ENCODE measurements at places on chromosomes 7 and 10.

DNA sequence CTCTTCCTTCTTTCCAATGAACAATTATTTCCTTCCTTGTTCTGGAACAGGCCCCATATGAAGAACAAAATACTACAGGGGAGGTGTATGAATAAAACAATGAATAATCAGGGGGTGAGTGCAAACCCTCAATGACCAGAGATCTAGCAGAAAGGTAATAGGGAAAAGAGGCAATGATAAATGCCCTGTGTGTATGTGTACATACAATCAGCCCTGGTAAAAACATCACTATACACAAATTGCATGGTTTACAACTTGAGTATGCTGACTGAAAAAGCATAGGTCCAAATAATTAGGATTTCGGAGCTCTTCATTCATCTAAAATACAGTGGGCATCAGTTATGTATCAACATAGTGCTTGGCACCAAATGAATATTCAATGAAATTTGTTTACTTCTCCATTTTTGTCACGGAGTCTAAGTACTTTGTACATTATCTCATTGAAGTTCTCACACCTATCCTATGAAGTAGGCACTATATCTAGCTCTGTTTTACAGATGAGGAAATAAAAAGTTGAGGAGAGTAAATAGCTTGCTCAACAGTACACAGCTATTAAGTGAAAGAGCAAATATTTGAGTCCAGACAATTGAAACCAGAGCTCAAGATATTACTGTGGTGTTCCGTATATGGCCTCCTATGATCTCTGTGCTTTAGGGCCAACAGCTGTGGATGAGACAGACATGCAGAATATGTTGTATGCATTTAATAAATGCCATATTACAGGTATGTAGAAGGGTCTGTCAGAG is 1065.4 kb downstream of the SORCS3 start:
- no peak for DNase-seq

DNA sequence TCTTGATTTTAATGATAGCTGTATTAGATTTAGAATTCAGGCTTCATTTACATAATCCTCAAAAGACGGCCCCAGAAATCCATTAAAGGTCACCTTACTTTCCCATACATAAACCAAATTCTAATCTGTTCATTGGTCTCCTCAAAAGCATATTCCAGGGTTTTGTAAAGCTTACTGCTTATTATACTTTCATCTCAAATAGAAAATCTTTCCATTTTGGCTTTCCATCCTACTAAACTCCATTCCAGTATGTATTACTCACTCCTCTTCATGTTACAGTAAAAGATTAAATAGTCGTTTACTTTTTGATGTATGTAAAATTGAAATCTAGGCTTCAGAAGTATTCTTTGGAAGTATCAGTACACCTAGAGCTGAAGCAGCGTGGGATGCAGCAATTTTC is 143.5 kb upstream of the LRRN3 start:
- DNase-seq = peak; percentile 15

DNA sequence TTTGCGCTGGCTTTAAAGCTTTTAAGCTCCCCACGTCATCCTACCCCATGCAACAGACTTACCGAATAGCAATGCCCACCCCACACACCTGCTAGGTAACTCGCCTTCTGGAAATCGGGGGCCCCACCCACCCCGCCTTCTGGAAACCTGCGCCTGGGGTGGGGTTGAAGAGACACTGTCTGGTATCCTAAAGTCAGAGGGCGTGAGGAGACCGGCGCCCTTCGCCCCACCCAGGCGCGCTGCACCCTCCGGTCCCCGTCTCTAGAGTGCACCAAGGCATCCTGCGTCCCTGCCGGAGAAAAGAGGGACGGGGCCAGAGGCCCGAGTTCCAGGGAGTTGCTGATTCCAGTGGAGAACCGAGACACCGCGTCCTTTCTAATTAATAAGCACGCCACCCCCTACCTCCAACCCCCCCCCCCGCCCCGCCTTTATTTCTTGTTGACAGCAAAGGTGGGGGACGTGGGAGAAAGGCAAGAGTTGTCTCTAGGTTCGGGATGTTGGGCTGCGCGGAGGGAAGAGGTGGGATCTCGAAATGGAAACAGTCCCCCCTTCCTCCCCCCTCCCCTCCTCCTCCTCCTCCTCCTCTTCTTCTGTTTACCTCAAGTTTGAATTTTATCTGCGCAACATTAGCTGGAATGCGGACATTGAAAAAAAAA is 220.9 kb upstream of the MKLN1 start:
- DNase-seq = no peak

- DNase-seq = peak; percentile 56
Observed at GRCh38 chr7:91285696-91286355, 21.6 kb downstream of the FZD1 start.

DNA sequence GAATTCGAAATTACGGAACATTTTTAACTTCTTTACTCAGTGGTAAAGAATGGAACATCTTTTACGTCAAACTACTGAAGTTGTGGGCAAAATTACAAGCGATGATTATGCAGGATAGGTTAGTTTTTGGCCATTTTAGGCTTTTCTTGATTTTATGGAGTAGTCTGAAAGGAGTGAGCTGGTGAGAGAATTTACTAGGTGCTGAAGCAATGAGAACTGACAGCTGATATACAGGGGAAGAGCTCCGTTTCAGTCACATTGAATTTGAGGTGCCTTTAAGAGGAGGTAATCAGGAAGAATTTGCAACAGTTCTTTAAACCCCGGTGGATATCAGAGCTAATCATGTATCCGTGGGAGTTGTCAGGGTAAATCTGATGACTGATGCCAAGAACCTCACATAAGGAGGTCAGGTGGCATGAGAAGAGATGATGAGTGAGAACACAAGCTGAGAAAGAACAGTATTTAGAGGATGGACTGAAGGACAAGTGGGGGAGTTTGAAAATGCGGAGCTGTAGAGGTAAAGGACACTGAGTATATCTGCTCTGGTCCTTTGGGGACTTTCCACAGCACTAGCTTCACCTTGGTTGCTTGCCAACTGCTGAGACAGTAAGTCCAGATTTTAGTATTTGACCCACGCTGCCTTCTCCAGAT is 104.3 kb downstream of the AHR start:
- no peak for DNase-seq

DNA sequence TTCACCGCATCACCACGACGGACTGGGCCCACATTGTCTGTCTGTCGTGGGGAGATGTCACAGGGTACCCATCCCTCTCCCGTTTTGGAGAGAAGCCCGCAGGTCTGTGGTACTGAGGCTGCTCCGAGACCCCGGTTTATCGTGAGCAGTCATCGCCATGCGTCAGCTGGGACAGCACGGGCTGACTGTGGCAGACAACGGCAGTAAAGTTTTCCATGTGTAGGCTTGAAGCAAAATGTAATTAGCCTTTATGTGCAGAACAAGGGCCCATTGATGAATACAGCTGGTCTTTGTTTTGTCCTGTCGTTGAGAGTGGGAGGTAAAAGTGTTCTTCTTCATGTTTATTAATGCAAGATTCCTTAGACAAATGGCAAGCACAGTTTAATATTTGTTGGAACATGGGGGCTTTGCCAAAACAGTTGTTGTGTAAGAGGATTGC is 167.4 kb upstream of the SH2B2 start:
- no peak for DNase-seq

DNA sequence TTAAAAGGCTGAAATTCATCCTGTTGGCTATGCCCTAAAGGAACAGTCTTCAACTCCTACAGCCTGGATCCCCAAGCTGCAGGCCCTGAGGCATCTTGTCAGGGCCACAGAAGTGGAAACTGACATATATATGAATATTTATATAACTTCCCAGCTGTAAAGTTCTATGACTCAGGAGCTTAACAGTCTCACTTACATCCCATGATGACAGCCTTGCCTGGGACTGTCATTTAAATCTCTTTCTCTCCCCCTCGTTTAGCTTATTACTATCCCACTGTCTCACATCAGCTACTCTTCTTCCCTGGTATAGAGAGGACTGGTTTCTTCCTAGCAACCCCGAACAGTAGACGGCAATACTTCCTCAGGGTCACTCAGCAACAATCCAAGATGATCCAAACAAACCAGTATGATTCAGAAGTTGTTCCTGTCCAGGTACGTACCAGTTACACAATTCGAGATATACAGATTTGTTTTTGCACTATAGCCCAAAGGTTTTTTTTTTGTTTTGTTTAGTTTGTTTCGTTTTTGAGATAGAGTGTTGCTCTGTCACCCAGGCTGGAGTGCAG is 22.7 kb downstream of the KIAA1549 start:
- no peak for DNase-seq

DNA sequence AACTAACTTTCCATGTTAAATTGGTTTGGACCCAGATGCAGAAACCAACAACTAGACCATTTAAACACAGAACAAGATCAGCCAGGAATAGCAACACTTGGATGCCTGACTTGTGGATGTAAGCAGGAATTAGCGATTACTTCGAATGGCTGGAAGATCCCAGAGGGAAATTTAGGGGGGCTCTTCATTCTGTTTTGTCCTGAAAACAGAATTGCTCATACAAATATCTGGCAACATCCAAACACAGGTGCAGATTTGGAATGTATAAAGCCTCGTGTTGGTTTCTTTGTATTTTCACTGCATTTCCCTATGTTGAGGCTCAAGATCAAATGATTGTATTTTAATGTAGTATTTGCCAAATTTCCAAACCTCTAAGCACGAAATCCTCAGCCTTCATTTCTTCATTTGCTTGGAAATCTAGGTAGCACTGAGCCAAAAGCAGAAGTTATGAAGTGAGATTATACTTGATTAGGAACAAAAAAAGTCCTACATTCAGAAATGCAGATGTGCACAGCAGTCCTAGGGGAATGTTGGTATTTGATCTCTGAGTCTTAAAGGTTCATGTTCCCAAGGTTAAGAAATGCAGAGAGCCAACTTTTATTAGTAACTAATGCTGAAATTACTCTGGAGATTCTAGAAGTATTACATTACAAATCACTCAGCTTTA is 248.7 kb upstream of the TCF7L2 start:
- DNase-seq = no peak

DNA sequence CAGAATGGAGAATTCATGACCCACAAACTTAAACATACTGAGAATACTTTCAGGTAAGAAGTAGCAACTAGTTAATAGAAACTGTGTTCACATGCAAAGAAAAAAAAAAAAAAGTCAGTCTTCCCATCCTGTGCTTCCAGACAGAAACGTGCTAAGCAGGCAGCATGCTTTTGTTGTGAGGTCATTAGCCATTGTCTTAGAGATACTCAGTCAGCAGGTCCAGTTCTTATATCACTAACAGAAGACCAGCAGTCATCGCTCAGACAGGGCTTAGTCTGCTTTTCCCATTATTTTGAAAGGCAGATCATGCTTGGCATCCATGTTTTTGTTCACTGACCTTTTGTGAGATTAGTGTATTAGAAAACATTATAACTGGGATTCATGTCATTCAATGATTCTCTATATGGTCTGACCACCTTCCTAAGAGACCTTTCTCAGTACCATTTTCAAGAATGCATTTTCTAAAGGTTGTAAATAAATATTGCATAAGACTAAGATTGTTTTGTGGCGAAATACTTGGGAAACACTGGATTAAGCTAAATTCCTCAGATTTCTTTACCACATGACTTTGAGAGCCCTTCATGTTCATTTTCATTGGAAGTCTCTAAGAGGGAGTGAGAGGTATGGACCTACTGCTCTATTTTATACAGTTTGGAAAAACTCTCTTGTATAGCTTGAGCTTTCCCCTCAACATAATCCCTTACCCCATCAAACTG is 45.0 kb upstream of the AGBL3 start:
- peak; percentile 88 for DNase-seq

- no peak for DNase-seq
Observed at GRCh38 chr7:32489788-32490126, 423 bp downstream of the LSM5 start.

GRCh38 chr7:64990216-64990615 is 620 bp downstream of the ZNF117 start:
- no peak for DNase-seq

- DNase-seq = no peak
Observed at GRCh38 chr10:128095753-128096469, 30.3 kb downstream of the MKI67 start.

DNA sequence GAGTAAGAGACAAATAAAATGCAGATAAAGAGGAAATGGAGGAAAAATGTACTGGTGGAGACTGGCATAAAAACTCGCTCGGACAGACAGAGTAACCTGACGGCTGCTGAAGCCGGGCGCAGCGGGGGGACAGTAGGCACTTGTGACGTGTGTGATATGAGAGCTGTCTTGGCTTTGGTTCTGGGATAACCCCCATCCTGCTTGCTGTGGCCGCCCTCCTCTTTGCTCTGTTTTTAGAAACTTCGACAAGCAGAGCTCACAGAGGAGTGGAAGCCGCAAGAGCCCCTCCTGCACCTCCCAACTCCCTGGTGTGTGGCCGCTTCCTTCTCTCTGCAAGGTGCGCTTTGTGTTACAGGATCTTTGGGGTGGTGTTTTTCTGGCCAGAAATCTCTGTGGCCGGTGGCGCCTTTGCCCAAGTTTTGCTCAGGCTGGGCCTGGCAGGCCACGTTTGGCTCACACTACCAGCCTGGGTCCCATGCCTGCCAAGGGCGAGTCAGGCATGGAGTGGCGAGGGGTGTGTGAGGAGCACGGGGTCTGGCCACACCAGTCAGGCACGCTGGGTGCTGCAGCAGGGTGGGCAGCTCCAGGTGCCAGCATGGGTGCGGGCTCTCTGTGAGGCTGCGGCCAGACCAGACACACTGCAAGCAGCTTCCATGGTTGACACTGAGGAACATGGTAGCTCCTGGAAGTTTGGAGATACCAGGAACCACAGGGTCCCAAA is 268.0 kb downstream of the DNAJB6 start:
- DNase-seq = no peak

GRCh38 chr7:29370531-29371314 is 176.1 kb downstream of the CHN2 start:
- peak; percentile 27 for DNase-seq

DNA sequence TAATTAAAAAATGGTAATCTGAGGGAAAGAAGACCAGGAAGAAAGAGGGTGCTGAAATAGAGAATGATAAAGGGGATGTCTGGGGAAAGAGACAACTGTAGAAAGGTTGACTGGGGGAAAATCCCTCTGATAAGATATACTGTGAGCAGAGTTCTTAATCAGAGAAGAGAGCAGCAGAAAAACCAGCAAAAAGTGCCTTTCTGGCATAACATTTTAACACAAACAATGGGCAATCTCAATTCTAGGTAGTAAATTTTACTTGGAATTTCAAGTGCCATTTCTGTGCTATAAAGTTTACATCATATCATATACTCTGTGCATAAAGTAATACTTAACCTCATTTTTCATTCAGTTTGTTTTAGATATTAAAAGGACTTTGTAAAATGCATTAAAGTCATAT is 251.9 kb upstream of the HGF start:
- no peak for DNase-seq

GRCh38 chr7:132206594-132206993 is 369.7 kb downstream of the PLXNA4 start:
- DNase-seq = no peak

- no peak for DNase-seq
Observed at GRCh38 chr7:92325858-92326257, 80.1 kb downstream of the ANKIB1 start.
